ENCODE measurements at places on chromosomes 5 and 9.
A peak's percentile ranks its signal among the peaks of the same experiment; 100 is the strongest.

- DNase-seq: no peak
Observed at GRCh38 chr9:6917162-6917561, 159.4 kb downstream of the KDM4C start.

GRCh38 chr9:110762783-110763182 is 94.2 kb downstream of the MUSK start:
- no peak for DNase-seq

DNA sequence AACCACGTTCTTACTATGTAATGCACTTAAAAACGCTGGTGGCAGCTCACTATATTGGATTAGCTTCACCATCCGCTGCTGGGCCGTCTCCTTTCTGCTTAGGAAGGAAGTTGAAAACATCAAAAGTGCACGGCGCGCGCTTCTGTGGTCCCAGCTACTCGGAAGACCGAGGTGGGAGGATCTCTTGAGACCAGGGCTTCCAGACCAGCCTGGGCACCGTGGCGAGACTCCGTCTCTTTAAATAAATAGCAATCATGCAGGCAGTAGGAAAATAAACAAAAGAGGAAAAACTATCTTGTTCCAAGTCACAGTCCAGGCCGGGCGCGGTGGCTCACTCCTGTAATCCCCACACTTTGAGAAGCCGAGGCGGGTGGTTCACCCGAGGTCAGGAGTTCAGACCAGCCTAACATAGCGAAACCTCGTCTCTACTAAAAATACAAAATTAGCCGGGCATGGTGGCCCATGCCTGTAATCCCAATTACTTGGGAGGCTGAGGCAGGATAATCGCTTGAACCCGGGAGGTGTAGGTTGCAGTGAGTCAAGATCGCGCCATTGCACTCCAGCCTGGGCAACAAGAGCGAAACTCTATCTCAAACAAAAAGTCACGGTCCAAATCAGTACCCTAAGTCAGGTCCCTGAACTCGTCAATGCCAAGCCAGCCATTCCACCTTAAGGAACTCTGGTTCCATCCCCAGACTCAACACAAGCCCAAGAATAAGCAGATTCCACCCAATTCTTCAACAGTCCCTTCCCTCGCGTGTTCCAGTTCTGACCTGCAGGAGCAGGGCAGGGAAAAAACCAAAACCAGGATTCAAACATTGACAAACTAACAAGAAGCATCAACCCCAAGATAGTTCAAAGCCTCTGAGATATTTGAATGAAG is 1.0 kb upstream of the GOLGA1 start:
- DNase-seq: no peak

- no peak for DNase-seq
Observed at GRCh38 chr9:7597716-7598115, 201.9 kb downstream of the DMAC1 start.

DNA sequence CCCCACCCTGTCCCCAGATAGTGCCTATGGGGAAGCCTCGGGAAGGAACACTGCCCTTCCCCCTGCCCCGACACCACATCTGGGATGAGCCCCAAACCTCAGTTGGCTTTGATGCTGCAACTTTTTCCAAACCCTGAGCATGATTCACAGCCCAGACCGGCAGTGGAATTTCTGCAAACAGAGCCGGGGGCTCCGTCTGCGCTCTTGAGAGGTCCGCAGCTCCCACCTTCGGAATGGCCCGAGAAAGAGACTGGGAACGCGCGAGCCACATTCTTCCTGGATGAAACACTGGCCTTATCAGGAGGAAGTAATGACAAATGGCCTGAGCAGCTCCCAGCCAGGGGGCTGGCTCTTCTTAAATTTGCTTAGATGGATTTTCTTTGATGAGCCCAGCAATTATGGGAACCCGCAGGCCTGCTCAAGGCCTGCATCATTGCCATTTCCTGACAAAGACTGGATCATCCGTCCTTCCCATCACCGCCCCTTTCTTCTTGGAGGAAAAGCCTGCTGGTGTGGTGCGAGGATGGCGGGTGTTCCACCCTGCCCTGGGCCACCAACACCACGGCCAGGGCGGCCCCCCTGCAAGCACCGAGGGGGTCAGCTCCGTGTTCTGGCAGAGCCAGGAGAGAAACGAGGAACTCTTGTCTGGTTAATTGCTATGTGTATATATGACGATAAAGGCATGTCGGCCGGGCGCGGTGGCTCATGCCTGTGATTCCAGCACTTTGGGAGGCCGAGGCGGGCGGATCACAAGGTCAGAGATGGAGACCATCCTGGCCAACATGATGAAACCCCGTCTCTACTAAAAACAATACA is 38.8 kb upstream of the COL5A1 start:
- DNase-seq: no peak

DNA sequence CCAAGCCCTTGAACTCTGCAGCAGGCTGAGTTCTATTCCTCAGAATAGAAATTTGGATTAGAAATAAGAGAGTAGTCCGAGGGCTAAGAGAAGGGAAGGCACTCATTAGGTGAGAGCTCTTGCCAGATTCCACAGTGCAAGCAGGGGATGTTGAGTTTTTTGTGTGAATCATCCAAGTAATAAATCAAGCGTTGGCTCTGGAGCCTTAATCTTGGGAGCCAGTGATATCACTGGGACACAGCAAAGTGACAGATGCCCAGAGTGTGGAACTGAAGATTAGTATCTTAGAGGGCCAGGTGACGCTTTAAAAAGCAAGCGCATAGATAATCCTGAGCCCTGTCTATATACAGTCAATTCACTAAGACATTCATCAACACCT is 60.3 kb downstream of the FOXD1 start:
- no peak for DNase-seq

DNA sequence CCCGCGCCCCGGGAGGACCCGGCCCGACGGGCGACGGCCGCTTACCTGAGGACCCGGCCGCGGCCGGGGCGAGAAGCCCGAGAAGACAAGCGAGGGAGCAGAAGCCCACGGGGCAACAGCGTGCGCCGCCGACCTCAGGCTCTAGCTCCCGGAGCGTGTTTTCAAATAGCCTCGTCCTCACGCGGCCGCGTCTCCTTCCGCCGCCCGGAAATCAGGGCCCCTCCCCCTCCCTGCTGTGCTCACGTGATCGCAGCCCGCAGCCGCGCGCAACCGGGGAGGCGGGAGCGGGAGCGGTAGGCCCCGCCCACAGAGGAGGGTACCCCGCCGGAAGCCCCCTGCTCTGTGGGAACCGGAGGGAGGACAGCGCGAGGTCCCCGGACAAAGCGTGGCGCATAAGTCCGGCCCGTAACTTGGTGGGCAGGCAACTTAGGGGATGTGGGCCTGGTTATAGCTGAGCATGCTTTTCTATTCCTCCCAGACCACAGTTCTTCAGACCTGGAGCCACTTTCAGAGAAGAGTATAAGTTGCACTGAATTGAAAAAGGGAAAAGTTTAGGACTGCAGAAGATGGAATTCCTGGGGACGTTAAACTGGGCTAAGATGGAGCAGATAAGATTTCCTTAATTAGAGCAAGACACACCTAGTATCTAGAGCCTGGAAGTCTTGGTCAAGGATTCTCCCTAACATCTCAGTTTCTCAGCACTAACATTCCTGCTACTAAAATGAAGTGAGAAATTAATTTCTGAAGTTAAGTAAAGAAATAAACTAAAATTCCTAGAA is at the start of gene TEX10:
TEX10 (minus strand) TSS at position 216 of the 779 bp plus-strand sequence. CDS start 3,579 bp downstream, outside the sequence.
- DNase-seq: peak; percentile 83

- no peak for DNase-seq
Observed at GRCh38 chr5:80959768-80960442, at the start of gene RASGRF2. TSS of gene RASGRF2 (plus strand) at chr5:80960363. CDS start at chr5:80960739, 376 bp downstream.
